ENCODE measurements at places on chromosomes 3 and 15.

- no peak for DNase-seq
These were observed 202.8 kb downstream of the CADM2 start for GRCh38 chr3:85161544-85161943.

GRCh38 chr15:80749589-80749988 lies 29.6 kb upstream of the CEMIP start:
- no peak for DNase-seq

DNA sequence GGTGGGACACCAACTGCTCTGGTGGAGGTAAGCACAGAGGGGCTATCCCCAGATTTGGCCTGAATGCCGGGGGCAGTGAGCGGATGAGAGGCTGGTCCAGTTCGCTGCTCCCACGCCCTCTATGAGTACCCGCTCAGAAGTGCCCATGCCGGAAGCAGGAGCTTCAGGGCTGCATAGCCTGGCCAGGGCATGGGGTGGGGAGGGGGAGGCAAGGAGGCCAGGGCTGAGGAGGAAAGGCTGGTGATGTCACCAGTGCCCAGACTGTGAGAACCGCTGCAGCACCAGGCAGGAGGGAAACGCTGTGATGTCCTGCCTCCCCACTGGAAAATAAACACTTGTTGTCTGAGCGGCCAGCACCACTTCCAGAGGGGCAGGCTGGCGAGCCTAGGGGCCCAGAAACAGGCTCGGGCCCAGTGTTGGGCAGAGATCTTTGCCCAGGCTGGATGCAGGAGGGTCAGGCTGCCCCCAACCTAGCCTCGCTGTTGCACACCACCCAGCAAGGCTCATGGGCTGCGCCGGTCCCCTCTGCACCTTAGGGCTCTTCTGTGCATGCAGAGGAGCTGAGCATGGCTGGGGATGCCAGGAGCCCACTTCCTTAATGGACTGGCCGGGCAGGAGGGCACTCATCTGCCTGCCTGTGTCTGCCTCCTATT lies 10.9 kb upstream of the DLL4 start:
- DNase-seq = no peak

GRCh38 chr3:56799251-56799882 lies 2.4 kb downstream of the ARHGEF3 start:
- no peak for DNase-seq

DNA sequence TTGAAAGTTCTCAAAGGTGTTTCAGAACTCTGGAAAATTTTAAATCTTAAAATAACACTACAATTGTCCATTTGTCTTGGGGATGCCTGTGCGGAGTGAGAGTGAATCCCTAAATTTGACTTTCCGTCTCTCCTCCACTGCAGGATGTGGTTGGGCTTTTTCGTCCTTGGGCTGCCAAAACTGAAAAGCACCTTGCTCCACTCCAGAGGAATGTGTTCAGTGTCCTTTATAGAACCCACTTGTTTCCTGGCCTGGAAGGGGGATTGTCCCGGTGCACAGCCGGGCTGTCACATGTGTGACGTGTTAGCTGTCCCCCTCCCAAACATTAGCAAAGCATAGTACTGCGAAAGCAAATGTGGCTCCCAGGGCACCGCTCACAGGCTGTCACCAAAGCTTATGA lies 69.6 kb upstream of the ATP10A start:
- no peak for DNase-seq

GRCh38 chr3:77919244-77919643 lies 879.3 kb downstream of the ROBO2 start:
- no peak for DNase-seq

- no peak for DNase-seq
These were observed 298.4 kb downstream of the FOXP1 start for GRCh38 chr3:71285086-71285485.

GRCh38 chr3:77427528-77427927 lies 387.6 kb downstream of the ROBO2 start:
- DNase-seq = no peak
